ENCODE measurements at places on chromosomes 6 and 20. TPM values are rescaled to one million over a fixed set of nuclear protein-coding genes. Genes with fewer than 3 reads are reported as not detected.

COL19A1 gene
- not detected for total RNA-seq

ADGRF4 gene
- not detected for total RNA-seq

PTK6 gene
- total RNA-seq: 0.74 TPM

AGPAT4 gene
- 8.8 TPM for total RNA-seq

LBP gene
- not detected for total RNA-seq

NHLRC1 gene
- total RNA-seq: 0.08 TPM

PPP2R5D gene
- 62.0 TPM for total RNA-seq

DEFB132 gene
- not detected for total RNA-seq

PRR18 gene
- not detected for total RNA-seq

Data from activated CD4-positive, alpha-beta T cell treated with anti-CD3 and anti-CD28 coated beads, Interleukin-2, amount 10 ng/mL, durations not matched to agents 7 days and 5 days (primary cell).